ENCODE measurements at places on chromosomes 3 and 15.

GRCh38 chr3:59821274-59821673 is 771.4 kb upstream of the CFAP20DC start:
- DNase-seq: no peak

DNA sequence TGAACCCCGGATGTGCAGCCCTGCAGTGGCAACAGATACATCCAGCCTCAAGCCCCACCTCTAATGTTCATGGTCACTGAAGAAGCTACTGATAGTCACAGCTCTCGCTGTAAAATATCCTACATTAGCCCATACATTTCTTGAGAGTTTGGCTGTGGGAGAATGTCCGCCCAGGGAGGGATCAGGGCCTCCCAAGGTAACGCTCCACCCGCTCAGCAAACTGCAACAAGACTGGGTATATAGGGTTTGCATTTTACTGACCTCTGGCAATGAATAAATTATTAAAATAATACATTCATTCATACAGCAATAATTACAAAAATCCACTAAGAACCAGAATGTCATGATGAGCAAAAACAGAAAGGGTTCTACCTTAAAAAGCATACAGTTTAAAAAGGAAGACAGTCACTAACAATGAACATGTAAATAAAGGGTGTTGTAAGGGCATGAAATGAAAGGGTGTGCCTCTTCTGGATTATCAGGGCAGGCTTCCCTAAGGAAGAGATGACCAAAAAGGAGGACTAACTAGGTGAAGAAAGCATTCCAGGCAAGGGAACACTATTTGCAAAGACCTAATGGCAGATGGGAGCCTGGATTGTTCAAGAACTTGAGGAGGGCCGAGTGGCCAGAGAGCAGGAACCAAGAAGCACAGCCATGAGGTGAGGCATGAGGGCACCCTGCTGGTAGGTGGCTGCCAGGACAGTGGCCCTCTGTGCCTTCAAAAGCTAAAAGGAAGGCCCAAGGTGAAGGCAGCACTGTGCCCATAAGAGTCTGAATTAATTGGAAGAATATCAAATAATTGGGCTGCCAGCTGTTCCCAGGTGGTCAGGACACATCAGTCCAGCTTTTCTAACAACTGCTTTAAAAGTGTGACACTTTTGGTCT is 28.1 kb upstream of the CTDSPL start:
- no peak for DNase-seq

DNA sequence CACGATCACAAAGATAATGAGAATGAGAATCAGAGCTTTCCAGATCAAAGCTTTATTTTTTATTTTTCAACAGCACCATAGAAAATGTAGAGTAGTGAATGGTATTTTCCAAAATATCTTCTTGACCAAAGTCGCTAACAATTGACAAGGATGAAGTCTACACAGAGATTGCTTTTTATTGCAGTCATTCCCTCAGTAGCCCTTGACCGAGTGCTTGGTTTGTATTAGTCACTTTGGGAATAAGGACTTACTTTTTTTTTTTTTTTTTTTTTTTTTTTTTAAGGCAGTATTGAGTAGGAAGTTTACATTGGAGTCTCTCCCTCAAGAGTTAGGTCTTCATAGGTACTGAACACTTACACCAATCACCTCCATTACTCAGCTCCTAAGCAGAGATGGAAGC is 39.8 kb downstream of the THRB start:
- DNase-seq: no peak

GRCh38 chr3:48088056-48088748 is 72.0 kb upstream of the MAP4 start:
- DNase-seq: peak; percentile 38

- DNase-seq: no peak
Measured at GRCh38 chr3:131110087-131110486, 83.4 kb downstream of the NEK11 start.

GRCh38 chr15:61070111-61070901 is 158.8 kb downstream of the RORA start:
- DNase-seq: no peak

- no peak for DNase-seq
Measured at GRCh38 chr15:38691965-38692788, 127.6 kb upstream of the RASGRP1 start.

DNA sequence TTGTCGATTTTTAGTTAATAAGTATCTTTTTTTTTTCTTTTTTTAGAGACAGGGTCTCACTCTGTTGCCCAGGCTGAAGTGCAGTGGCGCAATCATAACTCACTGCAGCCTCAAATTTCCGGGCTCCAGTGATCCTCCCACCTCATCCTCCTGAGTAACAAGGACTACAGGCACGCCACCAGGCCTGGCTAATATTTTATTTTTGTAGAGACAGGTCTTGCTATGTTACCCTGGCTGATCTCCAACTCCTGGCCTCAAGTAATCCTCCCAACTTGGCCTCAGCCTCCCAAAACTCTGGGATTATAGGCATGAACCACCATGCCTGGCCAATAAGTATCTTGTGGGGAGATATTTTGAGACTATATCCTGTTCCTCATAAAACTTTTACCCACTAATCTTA is 29.4 kb upstream of the ARID3B start:
- no peak for DNase-seq
